ENCODE measurements at places on chromosomes 1 and 21.

- DNase-seq, result no peak
These were observed 20.4 kb downstream of the SSX2IP start for GRCh38 chr1:84669831-84670230.

DNA sequence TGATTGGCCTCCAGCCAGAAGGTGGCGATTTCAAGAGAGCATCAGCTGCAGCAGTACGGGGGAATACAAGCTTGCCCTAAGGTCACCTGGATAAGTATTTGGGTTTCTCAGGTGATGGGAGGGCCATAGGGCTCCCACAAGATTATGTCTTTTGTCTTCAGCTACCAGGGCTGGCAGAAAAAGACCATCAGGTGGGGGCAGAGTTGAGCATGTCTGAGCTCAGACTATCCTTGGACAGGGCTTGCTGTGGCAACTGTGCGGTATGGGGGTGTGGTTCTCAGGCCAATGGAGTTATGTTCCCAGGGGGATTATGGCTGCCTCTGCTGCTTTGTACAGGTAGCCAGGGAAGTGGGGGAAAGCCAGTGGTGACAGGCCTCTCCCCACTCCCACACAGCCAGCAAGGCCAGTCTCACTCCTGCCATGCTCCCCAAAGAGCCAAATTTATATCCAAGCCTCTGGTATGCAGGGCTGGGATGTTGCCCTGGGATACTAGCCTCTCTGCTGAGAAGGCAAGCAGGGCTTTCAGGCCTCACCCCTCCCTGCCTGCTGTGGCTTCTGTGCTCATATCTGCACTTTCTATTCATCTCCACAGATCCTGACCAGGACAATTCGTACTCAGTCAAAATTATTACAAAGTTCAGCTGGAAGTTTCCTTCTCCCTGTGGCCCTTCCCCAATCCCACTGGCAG is 26.6 kb upstream of the CD84 start:
- DNase-seq, result no peak

DNA sequence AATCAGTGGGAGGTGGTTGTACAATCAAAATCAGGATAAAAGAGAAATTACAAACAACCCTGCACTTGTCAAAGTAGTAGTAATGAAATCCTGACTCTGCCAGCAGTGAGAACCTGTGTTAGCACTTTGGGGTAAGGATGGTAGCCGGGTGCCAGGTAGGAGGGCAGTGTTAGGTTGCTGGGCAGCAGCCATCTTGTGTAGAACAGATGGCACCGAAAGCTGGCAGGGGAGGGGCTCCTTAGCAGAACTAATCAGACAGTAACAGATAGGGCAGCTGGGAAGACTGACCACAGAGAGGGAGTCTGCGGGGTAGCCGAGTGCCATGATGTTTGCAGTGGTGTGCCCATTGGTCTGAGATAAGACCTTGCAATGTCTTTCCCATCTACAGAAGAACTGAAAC is 137.3 kb downstream of the SDCCAG8 start:
- DNase-seq, result no peak

- DNase-seq, result no peak
These were observed 20.3 kb downstream of the ZBTB17 start for GRCh38 chr1:15955552-15955951.

DNA sequence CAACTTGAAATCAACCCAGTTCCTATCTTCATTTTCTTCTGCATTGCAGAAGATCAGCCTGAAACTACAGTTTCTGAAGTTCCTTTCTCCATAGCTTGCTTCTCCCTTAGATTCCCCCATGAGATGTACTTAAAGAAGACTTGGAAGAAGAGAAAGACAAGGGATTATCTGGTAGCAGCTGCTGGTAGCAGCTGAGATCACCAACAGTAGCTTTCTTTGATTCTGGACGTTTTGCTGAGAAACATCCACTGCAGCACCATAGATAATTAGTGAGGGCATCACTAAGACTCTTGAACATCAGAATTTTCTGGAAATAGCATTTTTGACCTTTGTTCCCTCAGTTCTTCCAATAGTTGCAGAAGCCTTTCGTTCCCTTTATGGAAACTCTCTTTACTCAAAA is 465 bp upstream of the CFHR3 start:
- DNase-seq, result no peak

DNA sequence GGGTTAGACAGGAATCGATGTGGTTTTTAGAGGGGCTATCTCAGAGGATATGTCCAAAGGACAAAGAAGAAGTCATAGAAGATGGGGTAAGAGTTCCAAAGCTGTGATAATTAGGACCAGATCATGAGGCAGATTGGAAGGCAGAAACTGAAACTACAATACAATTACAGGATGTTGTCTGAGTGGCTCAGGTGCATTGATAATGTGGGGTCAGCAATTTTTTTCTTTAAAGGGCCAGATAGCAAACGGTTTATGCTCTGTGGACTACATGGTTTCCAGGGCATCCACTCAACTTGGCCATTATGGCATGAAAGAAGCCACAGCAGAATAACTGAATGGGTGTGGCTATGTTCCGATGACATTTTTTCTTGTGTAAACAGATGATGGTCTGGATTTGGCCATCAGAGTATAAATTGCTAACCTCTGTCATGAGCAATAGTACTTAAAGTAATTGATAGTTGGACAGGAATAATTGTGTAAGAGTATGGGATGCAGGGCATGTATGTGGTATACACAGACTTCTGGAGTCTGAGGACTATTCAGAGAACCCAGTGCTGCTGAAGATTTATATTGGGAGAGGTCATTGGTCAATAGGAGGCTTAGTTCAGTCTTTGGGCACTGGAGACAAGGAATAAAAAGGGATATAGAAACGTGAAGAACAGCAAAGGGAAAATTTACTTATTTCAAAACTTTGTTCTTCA is 198.4 kb upstream of the ADGRL4 start:
- no peak for DNase-seq

GRCh38 chr1:248841702-248842395 is 3.8 kb downstream of the ZNF672 start:
- no peak for DNase-seq

Data from SW 1271 (cell line).